ENCODE measurements at places on chromosomes 5 and 9.

- peak; percentile 94 for DNase-seq
Measured at GRCh38 chr5:32331217-32331934, 18.6 kb upstream of the MTMR12 start.

- DNase-seq: no peak
Measured at GRCh38 chr5:76617229-76617628, 6.0 kb downstream of the F2RL2 start.

DNA sequence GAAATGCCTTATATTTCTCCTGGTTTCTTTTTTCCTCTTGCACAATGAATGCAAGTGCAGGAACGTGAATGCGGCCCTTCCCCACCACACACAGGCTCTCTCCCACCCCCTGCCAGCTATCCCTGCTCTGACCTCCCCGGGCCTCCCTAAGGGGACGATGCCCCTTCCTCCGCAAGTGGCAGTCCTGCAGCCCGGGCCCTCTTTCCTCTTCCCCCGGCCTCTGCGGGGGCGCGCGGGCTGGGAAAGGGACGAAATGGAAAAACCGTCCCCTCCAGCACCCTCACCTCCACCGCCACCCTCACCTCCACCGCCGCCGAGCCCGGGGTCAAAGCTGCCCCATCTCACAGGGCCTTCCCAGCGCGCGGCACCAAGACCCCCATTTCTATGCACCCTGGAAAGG is 44.7 kb downstream of the GAS1 start:
- no peak for DNase-seq

DNA sequence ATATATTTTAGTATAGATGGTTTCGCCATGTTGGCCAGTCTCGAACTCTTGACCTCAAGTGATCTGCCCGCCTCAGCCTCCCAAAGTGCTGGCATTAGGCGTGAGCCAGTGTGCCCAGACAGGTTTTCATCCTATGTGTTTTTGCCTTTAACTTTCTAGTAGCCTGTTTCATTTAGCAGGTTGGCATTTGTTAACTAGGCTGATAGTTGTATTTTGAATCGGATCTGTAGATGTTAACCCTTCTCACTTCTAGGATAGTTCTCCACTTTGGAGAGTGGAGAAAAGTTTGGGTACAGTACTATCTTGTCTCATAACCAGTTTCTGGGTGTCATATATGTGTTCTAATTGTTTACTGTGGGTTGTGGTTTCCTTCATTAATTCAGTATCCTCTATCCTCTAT is 7.3 kb upstream of the FGF18 start:
- no peak for DNase-seq

GRCh38 chr9:76818271-76818670 is 54.0 kb downstream of the PCA3 start:
- peak; percentile 67 for DNase-seq

DNA sequence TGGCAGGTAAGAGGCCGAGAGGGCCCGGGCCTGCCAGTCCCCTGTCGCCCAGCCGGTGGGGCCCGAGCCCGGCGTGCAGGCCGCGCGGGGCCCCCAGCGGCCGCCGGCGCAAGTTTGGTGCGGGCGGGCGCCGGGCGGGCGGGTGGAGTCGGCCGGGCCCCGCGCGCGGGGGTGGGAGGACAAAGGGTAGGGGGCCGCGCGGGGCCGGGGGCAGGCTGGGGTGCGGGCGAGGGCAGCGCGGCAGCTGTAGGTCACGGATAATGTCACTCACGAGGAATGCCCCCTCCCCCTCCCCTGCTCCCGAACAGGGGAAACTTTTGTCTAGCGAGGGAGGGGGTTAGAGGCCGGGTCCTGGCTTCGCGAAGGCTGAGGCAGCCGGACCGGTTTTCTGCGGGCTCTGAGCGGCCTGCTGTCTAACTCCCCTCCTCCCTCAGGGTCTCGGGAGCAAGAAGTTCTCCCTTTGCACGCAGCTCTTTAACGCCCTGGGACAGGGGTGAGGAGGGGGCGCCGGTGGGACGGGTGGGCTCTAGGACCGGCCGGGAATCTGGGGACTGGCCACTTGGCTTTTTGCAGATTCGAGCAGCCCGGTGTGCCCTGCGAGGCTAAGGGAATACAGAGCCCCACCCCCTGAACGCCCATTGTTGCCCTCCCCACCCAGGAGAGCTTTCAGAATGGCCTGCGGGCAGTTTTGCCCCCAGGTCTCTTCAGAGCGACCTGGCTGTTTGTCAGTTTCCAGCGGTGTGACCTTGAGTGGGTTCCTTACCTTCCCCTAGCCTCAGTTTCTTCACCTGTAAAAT is 21.3 kb upstream of the NDST1 start:
- DNase-seq: peak; percentile 59

- DNase-seq: no peak
Measured at GRCh38 chr9:15843316-15843715, 290.5 kb downstream of the CCDC171 start.

GRCh38 chr9:133581513-133582343 is 27.5 kb downstream of the FAM163B start:
- no peak for DNase-seq

- DNase-seq: no peak
Measured at GRCh38 chr5:82584631-82585030, 306.5 kb upstream of the RPS23 start.

DNA sequence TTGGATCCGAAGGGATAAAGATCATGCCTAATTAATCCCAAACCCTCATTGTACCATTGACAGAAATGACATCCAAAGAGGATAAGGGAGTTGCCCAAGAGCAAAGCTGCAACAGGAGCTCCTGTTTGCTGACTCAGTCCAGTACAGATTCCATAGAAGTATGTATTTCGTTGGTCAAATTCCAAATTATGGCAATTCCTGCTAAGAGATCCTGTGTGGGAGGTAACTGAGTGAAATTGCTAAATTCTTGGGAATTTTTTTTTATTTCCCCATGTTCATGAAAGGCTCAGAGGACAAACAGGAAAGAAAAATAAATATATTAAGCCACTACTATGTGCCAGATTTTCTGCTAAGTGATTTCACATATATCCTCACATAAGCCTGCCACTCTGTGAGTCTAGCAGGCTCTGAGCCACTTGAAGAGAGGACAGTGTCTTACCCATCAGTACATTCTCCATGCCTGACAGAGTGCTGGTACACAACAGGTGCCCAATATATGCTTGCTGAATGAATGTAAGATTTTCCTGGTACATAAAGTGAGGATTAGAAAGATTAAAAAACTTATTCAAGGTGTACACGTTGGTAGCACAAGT is 132.7 kb downstream of the GLIS3 start:
- DNase-seq: no peak

GRCh38 chr5:124885490-124885889 is 139.1 kb upstream of the ZNF608 start:
- DNase-seq: no peak

GRCh38 chr9:33329117-33329563 is 38.8 kb downstream of the NFX1 start:
- peak; percentile 100 for DNase-seq

GRCh38 chr5:151643388-151643787 is 43.3 kb downstream of the SPARC start:
- DNase-seq: no peak

DNA sequence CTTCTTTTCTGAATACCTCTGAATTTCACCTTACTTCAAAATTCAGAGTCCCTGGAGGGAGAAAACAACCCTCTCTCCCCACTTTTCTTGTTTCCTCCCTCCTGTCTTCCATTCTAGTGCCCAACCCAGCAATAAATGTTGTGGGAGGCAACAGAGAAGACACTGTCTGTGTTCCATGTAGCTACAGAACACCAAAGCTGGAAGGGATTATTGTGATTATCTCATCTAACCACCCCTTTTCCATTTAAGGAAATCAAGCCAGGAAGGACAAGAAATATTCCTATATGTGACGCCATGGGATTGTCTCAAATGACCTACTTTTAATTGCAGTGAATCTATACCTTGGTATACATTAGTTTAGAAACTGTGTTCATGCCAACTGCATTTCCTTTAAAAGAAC is 476.6 kb upstream of the TNC start:
- DNase-seq: no peak

DNA sequence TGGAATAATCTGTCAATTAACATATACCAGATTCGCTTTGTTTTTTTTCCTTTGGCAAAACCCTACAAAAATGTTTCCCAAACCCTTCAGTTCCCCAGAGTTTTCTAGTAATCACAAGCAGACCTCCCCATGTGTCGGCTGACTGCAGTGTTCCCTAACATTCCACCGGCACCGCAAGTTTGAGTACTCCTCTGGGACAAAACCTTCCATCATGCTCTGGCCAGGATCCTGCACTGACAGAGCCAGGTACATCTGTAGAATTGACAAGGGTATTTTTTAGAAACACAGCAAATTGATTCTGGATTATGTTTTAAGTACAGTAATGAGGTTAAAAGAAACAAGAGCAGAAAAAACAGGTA is 174.7 kb downstream of the GAS1 start:
- no peak for DNase-seq

DNA sequence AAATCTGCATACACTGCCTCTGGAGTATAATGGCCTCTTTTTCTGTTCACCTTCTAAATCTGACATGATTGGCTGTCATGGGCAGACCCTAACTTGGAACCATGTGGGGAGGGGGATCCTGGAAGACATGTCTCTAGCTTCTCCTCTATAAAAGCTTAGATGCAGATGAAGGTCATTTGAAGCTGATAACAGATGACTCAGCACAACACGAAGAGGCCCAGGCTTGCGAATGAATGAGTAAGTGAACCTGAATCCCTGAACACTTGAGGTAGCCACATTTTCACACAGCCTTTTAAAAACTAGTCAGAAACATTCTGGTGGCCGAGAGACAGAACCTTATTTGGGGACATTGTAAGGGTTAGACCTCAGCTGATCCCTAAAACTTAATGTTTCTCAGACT is 282.6 kb downstream of the ELAVL2 start:
- DNase-seq: no peak

- DNase-seq: no peak
Measured at GRCh38 chr5:62149879-62150278, 156.1 kb upstream of the KIF2A start.

GRCh38 chr5:6734781-6735180 is 21.5 kb downstream of the TENT4A start:
- no peak for DNase-seq

DNA sequence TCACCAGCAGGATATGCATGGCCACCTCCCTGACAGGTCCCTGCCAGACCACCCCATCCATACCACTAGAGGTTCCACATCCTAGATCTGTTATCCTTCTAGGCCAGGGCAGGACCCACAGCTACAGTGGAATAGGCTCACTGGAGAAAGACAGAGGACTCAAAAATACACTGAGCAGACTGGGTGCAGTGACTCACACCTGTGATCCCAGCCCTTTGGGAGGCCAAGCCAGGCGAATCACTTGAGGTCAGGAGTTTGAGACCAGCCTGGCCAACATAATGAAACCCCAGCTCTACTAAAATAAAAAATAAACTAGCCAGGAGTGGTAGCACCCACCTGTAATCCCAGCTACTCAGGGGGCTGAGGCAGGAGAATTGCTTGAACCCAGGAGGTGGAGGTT is 56.5 kb upstream of the TESK1 start:
- DNase-seq: no peak

DNA sequence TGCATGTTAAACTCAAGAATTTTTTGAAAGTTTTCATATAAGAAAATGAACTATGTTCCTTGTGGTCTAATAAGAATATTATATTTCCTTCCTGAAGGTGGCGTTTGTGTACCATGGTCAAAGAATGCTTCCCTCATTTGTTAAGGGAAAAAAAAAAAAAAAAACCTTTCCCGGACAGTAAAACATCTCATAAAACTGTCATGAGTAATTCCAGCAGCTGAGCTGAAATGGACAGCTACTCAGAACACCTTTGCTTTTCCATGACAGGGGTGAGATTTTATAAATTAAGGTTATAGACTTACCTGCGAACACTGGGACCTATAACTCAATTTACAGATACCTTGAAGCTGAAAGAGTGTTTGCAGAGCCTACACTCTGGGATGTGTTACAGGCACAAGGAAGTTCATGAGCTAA is 113.2 kb upstream of the RANBP3L start:
- DNase-seq: peak; percentile 74

- no peak for DNase-seq
Measured at GRCh38 chr9:70060148-70060882, 16.7 kb downstream of the MAMDC2 start.

GRCh38 chr9:123784518-123784917 is 145.4 kb downstream of the DENND1A start:
- peak; percentile 28 for DNase-seq

DNA sequence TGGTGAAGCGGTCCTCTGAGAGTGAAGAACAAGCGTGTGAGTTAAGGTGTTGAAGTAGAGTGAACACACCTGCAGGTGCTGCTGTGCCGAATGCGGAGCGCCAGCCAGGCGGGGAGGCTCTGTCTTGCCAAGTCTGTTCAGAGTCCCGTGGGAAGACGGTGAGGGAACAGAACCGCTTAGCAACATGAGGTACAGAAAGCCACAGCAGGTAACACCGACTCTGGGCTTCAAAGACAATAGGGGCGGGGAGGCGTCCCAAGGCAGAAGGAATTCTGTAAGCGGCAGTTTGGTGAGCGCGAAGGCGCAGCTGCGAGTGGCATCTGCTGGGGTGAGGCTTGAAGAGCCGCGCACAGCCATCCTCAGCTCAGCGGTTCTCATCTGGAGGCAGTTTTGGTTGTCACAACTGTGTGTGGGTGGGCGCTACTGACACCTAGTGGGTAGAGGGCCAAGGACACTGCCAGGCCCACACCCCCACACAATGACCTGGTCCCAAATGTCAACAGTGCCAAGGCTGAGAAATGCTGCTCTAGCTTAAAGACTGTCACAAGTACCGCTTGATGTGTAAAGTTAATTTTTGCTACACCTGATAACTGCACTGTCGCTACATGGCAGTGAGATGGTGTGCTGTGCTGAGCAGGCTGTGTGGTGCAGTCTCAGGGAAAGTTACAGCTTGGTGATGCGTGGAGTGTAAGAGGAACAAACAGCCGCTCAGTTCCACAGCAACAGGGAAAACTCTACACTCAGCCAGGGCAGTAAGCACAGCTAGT is 67.4 kb upstream of the TBC1D9B start:
- DNase-seq: no peak

- DNase-seq: no peak
Measured at GRCh38 chr5:176157656-176158055, 80.6 kb upstream of the SIMC1 start.
